ENCODE measurements at places on chromosomes 12 and 14. TPM values are rescaled to one million over a fixed set of nuclear protein-coding genes. Genes with fewer than 3 reads are reported as not detected.

The COX14 gene
- 19.5 TPM for total RNA-seq

The KERA gene
- not detected for total RNA-seq

The EIF2S3B gene
- total RNA-seq: 6.2 TPM

The VASH1 gene
- 1.8 TPM for total RNA-seq

The ESRRB gene
- total RNA-seq: not detected

The SLC22A17 gene
- 9.9 TPM for total RNA-seq

The KRT73 gene
- not detected for total RNA-seq
